Suprapubic skin (tissue), 4 donors: ENCODE measurements at places on chromosomes 2 and 18. TPM values are rescaled to one million over a fixed set of nuclear protein-coding genes. Genes with fewer than 3 reads are reported as not detected.

C2orf81 gene
- 1.4 TPM for total RNA-seq

SERPINB12 gene
- total RNA-seq: 88.4 TPM

GRCh38 chr2:149658553-149658952, 71.0 kb upstream of the MMADHC start:
- no peaks in the 10 kb centered on the region for H3K27me3 ChIP-seq
- H3K36me3 ChIP-seq: no peaks in the 10 kb centered on the region
- H3K4me1 ChIP-seq: no peaks in the 10 kb centered on the region

- DNase-seq: no peak
- peak overlapping the region; percentile 42 for H3K27ac ChIP-seq
- peaks cover 29% of the 10 kb centered on the region for H3K4me1 ChIP-seq
- no peaks in the 10 kb centered on the region for H3K36me3 ChIP-seq
These were observed 117.2 kb downstream of the GATA6 start for GRCh38 chr18:22286585-22286984.

PRSS56 gene
- not detected for total RNA-seq

DNA sequence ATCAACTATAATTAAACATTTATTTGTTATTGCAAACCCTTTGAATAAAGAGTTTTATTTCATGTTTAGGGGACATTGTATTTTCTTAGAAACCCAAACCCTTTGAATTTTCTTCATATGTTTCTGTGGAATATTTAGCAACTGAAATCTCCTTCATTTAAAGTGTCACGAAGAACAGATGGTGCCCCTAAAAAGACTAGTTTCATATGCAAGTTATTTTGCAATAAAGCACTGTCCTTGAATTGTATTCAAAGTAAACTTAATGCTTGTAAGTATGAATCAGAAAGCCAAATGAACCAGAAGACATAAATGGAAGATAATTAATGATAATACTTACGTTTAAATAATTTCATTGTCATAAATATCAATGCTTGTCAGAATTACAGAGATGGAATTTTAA, 151.9 kb upstream of the CWC22 start:
- H3K4me3 ChIP-seq: no peak overlapping the region
- no peaks in the 10 kb centered on the region for H3K4me1 ChIP-seq
- no peak for DNase-seq
- no peaks in the 10 kb centered on the region for H3K27me3 ChIP-seq
- H3K36me3 ChIP-seq: no peaks in the 10 kb centered on the region

FAM168B gene
- 130 TPM for total RNA-seq

DNA sequence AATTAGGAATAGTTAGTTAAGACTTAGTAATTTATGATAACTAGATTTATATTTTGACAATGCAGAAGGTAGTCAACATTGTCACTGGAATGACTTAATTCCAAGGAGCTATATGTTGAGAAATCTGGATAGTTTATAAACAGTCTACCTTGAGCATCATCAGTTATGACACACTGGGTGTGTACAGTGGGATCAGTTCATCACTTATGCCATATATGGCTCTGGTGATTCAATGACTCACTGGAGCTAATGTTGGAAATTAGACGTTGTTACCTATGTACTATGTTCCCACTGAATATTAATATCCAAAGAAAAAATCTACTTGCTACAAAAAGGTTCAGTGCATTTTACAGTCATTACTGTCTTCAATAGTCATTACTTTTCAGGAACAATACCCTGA, 34.0 kb upstream of the ITPRID2 start:
- DNase-seq: no peak
- peaks cover 17% of the 10 kb centered on the region for H3K4me1 ChIP-seq
- no peak overlapping the region for H3K4me3 ChIP-seq
- H3K27me3 ChIP-seq: no peaks in the 10 kb centered on the region
